Stimulated activated memory B cell treated with anti-CD40 and anti-IgM and Interleukin-4, amounts not matched to agents 10 μg/mL and 1 μg/mL and 100 μg/mL, for 72 hours (primary cell): ENCODE measurements at places on chromosomes 6 and 20.

DNA sequence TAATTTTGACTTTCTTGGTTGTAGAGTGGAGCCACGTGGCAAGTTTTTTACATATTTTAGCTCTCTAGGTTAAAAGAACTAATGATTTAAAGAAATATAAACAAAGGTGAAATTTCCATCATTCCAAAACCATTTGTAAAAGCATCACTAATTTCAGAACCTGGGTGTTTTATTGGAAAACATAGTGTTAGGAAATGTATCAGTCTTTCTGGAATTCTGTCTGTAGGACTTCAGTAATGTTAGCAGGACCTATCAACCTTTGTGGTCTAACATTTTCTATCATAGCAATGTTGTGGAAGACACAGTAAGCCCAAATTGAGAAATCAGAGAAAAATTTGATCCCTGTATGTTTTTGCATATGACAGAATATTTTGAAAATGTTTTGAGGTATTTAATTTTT is 28.3 kb downstream of the L3MBTL3 start:
- ATAC-seq = no peak

GRCh38 chr6:36201612-36202011 is 5.1 kb downstream of the BRPF3 start:
- ATAC-seq = no peak

- ATAC-seq = peak; percentile 80
These were observed 136.8 kb upstream of the RNF24 start for GRCh38 chr20:4151991-4152695.

GRCh38 chr20:7323957-7324356 is 556.5 kb downstream of the BMP2 start:
- ATAC-seq = no peak

- ATAC-seq = peak; percentile 85
These were observed 110.7 kb upstream of the PHACTR1 start for GRCh38 chr6:12605888-12606345.

- ATAC-seq = no peak
These were observed 89.2 kb downstream of the RPP40 start for GRCh38 chr6:4914420-4915159.

GRCh38 chr20:50089787-50090177 is 23.2 kb downstream of the UBE2V1 start:
- no peak for ATAC-seq

DNA sequence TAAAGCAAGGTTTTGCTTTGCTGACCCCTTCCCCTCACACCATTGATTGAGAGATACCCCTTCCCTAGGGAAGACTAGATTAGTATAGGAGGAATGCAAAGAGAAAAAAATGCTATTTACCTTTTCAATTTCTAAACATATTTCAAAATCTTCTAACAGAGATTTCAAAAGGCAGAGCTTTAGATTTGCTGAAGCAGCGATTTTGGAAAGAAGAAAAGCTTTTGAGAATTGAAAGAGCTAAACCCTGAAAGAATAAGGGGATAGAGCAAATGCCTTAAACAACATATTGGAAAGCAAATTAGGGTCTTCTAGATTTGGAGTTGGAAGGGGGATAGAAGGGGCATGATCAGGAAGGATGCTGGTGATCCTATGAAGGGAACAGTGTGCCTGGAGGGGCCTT is 46.5 kb upstream of the KLHL31 start:
- ATAC-seq = no peak

DNA sequence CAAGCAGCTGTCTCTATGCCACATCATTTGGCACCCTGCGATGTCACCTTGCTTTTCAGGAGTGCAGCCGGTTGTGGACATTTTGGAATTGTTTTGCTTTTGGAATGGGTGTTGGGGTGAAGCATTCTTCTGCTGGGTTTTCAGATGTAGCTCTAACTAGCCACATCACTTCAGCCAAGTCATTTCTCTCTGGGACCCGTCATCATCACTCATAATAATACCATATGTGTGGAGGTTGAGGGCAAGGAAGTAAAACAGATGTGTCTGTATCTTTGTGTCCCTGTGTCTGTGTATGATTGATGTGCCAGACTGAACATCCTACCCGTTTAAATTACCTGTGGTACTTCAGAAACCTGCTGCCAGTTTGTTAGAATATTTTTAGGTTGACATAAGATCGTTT is 49.5 kb upstream of the TULP4 start:
- ATAC-seq = no peak

GRCh38 chr6:31122791-31123706 is 2.8 kb upstream of the CDSN start:
- ATAC-seq = no peak

- ATAC-seq = no peak
These were observed 223.2 kb downstream of the ZNF217 start for GRCh38 chr20:53370345-53370961.

DNA sequence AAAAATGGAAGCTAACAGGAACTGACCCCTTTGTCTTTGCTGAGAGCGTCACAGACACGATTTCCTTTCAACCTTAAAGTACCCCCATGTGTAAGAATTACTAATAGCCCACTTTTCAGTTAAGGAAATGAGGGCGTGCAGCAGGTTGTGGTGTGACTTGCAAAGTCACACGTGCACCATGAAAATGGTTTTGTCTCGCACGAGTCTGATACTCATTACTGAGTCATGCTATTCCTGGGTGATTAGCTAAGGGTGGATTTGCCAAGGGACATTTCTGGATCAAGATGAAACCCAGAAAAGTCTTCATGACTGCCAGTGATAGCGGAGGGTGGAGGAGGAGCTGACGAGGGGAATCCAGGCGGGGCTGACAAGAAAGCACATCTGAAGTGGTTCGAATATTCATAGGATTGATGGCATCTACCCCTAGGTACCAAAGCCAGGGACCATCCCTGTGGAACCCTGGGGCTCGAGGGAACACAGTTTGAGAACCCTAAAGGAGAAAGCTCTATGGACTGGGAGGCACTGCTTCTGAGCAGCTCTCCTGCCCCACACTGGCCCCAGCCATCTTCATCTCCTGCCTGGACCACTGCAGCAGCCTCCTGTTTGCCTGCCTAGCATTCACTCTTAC is 12.1 kb upstream of the NFATC2 start:
- ATAC-seq = peak; percentile 61

GRCh38 chr6:25895771-25896170 is 21.7 kb upstream of the SLC17A3 start:
- no peak for ATAC-seq

DNA sequence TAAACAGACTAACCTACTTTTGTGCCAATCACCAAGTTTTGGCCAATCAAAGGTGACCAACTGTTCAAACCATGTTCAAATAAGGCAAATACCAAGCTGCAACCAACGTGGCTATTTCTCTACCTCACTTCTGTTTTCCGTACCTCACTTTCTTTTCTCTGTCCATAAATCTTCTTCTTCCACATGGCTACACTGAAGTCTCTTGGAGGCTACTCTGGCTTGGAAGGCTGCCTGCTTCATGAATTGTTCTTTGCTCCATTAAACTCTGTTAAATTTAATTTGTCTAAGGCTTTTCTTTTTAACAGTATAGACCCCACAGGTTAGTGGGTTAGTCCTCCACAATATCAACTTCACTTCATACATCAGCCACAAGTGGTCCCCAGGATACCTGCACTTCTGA is 58.8 kb downstream of the MKKS start:
- ATAC-seq = no peak

- ATAC-seq = no peak
These were observed 62.6 kb downstream of the OGFRL1 start for GRCh38 chr6:71351190-71351589.

DNA sequence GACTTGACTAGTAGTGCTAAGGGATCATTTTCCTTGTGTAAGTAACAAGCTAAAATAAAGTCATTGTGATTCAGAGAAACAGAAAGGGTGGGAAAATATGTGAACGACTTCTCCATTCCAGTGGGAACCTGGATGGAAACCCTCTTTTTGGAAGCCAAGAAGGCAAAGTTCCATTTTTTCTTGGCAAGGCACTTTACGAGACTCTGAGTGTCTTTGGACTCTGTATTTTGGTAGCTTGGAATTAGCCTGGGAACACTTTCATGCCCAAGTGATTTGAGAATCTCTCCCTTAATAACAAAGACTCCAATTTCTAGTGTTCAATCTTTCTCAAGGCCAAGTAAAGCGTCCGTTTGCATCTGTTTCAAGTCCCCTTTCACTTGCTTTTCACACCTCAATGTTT is 100.5 kb upstream of the SASH1 start:
- ATAC-seq = no peak
